ENCODE measurements at places on chromosomes 16 and 17.

- DNase-seq = no peak
These were observed 269.9 kb downstream of the SHISA9 start for GRCh38 chr16:13171313-13171712.

DNA sequence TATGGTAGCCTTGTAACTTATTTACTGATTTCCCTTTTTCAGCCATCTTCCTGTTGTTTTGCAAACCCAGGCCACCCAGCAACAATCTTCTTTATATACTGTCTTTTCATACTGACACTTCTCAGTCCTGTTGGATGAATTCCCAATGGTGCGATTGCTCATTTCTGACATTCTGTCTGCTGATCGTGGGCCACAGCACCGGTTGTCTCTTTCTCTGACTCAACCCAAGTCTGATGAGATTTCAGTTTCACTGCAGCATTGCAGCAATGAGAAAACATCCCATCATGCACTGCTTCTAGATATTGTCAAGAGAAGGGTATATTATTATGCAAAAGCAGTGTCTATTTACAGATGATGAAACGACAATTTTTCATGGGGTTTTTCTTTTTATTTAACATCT, 349.2 kb upstream of the HSBP1 start:
- DNase-seq = no peak

DNA sequence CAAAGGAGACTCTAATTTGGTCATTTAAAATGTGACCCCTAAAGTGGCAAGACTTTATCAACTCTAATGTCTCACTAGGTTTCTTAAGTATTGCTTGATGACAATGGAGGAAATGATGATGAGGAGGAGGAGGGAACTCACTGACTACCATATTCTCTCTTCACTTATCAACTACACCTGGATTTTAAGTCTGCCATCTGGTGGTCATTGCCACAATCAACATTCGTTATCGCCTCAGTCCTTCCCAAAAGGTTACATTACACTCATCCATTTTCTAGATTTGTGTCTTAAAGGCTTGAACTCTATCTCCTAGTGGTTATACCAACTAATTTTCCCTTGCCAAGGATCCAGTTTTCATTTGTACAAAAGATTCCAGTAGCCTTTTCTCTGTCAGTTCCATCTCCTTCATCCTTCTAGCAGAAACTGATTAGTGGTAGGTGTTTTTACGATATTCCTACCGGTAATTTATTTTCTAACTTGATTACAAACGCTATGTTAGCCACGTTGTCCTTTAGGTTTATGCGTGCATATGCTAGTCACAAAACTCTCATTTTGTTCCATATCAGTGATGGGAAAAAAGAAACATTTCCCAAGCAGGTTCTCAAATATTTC, 114.6 kb upstream of the NOG start:
- no peak for DNase-seq

DNA sequence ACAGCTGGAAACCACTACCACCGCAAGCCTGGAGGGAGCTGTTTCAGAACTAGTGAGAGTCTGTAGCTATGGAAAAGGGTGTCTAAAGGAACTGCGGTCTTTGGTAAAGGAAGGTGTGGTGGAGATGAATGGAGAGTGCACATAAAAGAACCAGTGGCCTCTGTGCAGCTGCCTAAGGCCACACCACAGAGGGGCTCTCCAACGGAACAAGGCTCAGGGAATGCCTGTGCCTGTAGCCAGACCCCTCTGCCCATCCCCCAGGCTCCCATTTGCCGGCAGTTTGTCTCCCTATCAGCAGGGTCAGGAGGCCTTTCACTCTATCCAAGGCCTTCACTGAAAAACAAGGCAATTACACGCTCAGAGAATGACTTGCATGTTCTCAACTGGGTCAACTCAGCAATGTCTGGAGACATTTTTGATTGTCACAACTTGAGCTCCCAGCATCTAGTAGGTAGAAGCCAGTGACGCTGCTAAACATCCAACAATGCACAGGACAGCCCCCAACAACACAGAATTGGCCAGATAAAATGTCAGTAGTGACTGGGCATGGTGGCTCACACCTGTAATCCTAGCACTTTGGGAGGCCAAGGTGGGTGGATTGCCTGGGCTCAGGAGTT, 3.3 kb upstream of the FDXR start:
- DNase-seq = no peak

- DNase-seq = no peak
These were observed 10.8 kb upstream of the HSBP1 start for GRCh38 chr16:83797013-83797412.

- DNase-seq = no peak
These were observed 23.8 kb downstream of the SNX11 start for GRCh38 chr17:48131216-48131824.

GRCh38 chr16:76650582-76650981, 373.4 kb downstream of the CNTNAP4 start:
- DNase-seq = no peak

GRCh38 chr16:49921791-49922456, 66.0 kb upstream of the ZNF423 start:
- DNase-seq = peak; percentile 7

GRCh38 chr17:82037092-82037888, at the start of gene DCXR:
Gene DCXR (minus strand): TSS chr17:82037697. CDS start chr17:82037682, 15 bp downstream.
- peak; percentile 91 for DNase-seq

DNA sequence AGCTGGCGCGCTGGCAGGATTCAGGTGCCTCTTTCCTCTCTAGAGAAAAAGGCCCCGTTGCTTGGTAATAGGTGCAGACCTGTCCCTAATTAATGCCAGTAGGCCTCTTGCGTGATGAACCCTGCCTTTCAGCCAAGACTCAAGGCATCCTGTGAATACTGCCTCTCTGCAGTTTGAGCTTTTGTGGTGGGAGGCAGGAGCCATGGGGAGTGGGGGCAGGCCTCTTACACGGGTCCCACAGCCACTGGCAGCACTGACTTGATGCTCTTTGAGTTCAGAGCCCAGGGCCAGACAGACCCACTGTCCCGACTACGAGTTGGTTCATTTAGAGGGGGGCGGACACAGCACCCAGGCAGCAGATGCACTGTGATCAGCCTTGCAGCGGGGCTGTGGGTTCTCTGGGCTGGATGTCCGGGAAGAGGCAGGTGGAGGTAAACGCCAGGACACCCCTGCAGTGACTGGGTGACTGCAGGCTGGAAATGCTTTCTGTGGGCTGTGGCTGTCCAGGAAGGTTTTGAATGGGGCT, 237.0 kb downstream of the SEC14L1 start:
- no peak for DNase-seq

DNA sequence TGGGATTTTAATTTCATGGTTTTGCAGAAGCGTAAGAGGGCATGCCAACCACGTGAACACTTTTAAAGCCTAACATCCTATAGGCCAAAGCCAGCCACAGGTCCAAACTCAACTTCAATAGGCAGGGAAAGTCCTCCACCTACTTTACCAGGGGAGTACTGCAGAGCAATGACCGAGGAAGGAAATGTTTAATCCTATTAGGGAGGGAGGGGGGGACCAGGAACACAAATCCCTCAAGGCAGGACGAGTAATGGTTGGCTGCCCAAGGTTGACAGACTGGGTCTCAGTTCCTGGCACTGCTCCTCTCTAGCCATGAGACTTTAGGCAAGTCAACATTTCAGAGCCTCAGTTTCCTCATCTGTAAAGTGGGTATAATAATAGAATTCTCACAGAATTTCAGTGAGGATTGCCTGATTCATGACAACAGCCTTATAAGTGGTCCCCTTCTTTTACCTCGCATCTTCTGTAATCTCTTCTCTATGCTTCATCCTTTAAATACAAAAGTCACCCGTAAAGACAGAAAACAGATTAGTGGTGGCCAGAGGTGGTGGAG, 315.8 kb downstream of the HAPSTR1 start:
- DNase-seq = no peak

GRCh38 chr17:44539673-44540072, 17.6 kb upstream of the FZD2 start:
- DNase-seq = no peak

DNA sequence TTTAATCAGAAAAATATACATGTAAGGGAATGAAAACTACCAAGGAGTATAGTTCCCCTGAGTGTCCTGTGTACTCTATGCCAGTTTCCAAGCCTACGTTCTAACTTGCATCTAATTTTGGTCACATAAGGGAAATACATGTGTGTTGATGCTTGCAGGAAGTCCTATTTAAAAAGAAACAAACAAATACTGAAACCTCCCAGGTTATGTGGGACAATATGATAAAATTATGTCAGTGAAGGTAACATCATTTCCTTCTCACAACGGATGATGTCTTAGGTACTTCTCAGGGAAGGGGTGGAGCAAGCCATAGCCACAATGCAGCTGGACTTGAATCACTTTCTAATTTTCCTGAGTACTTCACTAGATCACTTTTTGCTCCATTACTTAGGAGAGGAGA, 115.9 kb downstream of the ZFHX3 start:
- no peak for DNase-seq

- DNase-seq = no peak
These were observed 893.8 kb downstream of the KCNJ2 start for GRCh38 chr17:71063127-71063526.

- DNase-seq = no peak
These were observed 1622.3 kb downstream of the CDH8 start for GRCh38 chr16:60413969-60414368.

- DNase-seq = no peak
These were observed 12.5 kb downstream of the KIF18B start for GRCh38 chr17:44935116-44935515.

GRCh38 chr16:23505671-23506605, 4.4 kb downstream of the GGA2 start:
- DNase-seq = no peak

- no peak for DNase-seq
These were observed 18.5 kb upstream of the APRT start for GRCh38 chr16:88830258-88830657.

DNA sequence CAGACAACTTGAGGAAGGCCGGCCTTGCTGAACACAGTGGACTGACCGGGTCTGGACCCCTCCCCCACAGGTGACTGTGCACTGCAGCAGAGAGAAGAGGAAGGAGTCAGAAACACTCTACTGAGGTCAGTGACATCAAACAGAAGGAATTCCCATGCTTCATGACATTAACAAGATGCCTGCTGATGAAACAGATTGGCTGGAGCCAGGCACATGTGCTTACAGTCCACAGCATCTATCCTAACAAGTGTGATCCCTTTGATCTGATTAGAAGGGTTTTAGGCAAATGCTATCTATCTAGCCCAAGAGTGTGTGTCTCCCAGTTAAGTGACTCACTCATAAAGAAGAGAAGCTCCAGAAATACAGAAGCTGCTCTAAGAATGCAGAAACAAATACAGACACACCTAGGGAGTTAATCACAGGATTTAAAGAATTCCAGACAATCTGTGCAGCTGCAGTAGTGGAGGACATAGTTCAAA, 90.2 kb downstream of the SYCE1L start:
- DNase-seq = no peak

GRCh38 chr16:79811541-79811940, 211.0 kb upstream of the MAF start:
- DNase-seq = no peak

DNA sequence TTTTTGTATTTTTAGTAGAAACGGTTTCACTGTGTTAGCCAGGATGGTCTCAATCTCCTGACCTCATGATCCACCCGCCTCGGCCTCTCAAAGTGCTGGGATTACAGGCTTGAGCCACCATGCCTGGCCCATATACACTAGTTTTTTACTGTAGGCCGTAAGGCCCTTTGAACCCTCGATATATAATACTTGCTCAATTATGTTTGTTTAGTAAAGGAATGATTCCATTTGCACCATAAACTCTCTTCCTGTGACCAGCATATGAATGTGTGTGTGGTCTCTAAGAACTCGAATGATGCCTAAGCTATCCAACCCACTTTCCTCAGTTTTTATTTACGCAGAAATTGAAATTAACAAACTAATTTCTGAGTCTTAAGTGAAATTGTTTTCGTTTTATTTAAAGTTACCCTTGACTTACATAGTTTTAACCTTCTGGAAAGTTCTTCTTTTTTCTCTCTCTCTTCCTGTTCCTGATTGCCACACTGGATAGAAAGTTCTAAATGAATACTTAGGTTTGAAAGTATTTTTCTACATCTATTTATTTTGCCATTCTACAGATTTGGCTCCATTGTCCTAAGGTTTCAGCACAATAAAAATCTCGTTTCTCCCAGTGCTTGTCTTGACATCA, 37.9 kb downstream of the PIGL start:
- no peak for DNase-seq

GRCh38 chr16:3129137-3130131, 5.4 kb upstream of the ZNF213 start:
- DNase-seq = peak; percentile 46

DNA sequence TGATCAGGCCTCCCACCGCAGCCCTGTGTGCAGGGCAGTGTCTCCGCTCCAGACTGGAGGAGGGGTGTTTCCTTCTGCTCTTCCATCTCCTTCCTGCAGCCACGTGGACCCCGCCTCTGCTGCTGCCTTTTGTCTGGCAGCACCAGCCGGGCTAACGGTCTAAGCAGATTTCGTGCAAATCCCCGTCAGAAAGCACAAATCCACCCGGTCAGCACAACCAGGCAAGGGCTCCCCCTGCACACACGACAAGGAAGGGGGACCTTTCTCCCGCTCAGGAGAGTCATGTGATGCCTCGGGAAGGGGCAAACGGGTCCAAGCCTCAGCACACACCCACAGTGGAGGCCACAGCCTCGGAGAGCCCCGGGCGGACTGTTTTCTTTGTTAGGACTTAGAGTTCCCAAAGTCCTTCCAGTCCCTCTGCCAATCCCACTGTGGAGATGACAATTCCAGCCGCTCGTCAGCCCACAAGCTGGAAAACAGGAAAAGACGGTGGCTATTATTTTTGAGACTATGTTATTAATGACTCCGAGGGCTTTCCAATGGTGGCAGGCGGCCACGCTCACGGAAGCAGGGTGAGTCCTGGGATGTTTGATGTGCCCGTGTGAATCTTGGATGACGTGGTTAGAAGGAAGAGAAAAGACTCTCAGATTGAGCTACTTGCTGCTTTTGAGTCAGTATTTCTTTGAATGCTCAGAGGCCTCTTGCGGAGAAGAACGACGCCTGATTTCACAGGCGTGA, 22.5 kb upstream of the MEAK7 start:
- no peak for DNase-seq

GRCh38 chr17:164303-165235, 16.9 kb downstream of the DOC2B start:
- no peak for DNase-seq

DNA sequence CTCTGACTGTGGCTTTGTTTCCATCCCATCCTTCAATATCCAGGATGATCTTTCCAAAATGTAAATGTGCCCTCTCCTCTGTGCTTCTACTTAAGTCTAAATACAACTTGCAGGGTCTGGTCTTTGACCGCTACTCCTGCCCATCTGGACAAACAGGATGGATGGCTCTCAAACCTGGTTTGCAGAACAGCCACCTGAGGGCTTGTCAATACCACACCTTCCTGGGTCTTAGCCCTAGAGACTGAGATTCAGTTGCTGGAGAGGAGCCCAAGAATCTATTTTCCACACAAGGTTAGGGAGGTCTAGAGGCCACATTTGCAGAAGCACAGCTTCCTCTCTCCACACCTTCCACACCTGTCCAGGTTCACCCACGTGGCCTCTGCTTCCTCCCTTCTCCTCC, 1.9 kb upstream of the GRB7 start:
- no peak for DNase-seq
